ENCODE measurements at places on chromosomes 3 and 15. TPM values are rescaled to one million over a fixed set of nuclear protein-coding genes. Genes with fewer than 3 reads are reported as not detected.

DNA sequence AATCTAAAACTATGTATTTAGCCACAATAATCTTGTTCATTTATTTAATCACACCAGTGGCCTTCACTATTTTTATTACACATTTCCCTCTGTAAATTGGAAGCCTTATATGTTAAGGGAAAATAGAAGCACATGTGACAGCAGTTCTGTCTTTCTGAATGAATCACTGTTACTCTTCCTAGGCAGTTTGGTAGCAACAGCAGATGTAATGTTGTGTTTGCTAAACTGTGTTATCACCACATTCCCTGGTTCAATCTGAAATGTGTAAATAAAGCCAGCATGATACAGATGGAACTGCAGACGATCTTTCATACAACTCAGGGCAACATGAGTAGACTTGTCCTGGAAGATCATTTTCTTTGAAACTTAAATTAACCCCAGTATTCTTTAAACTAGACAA, 220.1 kb downstream of the MCTP2 start:
- no peaks in the 10 kb centered on the region for H3K36me3 ChIP-seq
- no peak for DNase-seq
- no peaks in the 10 kb centered on the region for H3K4me1 ChIP-seq
- H3K27me3 ChIP-seq = no peaks in the 10 kb centered on the region

DNA sequence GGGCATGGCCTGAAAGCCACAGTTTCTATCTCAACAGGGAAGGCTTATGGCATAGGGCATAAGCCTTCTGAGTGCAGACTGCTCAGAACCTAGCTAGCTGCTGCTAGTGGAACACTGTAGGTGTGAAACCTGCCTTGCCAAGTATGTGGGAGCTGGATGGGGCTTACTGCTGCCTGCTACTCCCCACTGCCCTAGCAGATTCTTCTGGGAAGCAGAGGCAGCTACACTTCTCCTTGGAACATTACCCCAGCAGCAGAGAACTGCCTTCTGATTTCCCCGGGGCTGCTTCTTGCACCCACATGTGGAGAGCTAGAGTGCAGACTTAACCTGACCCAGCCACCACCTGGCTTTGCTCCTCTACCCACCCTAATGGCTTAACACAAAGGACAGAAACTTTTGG, 215.7 kb downstream of the POLQ start:
- no peaks in the 10 kb centered on the region for H3K27me3 ChIP-seq
- no peak overlapping the region for H3K27ac ChIP-seq
- no peaks in the 10 kb centered on the region for H3K4me1 ChIP-seq
- DNase-seq = no peak

DNA sequence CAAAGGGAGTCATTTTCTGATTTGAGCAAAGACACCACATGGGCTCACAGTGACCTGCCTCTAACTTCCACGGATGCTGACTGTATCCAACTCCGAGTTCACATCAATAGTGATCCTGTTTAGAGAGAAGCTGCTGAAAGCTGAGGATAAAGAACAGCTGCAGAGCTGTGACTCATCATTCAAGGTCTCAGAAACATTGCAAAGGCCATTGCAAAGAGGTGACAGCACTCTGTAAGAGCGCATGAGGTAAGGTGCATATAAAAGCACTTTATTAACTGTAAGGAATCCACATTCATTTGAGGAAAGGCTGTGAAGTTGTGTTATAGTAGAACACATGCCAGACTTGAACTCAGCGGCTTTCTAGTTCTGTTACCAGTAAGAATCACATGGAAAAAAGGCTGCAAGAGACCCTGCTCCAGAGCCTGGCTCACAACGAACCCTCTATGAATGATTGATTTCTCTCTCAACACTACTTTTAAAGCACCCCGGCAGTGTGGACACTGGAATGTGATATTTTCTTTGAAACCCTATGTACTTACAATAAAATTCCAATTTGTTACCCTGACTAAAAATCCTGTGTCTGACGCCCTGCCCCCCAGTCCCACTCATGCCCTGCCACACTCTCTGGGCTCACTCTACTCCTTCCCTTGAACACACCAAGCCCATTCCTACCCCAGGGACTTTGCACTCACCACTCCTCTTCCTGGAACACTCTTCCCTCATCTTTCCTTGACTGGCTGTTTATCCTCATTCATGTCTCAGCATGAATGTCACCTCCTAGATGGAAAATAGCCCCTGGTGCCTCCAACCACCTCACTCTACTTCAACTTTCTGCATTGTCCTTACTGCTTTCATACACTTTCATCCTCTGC, 111.2 kb downstream of the LSM3 start:
- DNase-seq = no peak
- no peak overlapping the region for H3K4me3 ChIP-seq
- H3K27me3 ChIP-seq = peaks cover 19% of the 10 kb centered on the region
- H3K27ac ChIP-seq = no peak overlapping the region

GRCh38 chr15:85964471-85964870, 115.2 kb upstream of the AGBL1 start:
- H3K36me3 ChIP-seq = no peaks in the 10 kb centered on the region
- H3K4me1 ChIP-seq = peaks cover 6% of the 10 kb centered on the region
- H3K4me3 ChIP-seq = no peak overlapping the region
- no peak for DNase-seq

DNA sequence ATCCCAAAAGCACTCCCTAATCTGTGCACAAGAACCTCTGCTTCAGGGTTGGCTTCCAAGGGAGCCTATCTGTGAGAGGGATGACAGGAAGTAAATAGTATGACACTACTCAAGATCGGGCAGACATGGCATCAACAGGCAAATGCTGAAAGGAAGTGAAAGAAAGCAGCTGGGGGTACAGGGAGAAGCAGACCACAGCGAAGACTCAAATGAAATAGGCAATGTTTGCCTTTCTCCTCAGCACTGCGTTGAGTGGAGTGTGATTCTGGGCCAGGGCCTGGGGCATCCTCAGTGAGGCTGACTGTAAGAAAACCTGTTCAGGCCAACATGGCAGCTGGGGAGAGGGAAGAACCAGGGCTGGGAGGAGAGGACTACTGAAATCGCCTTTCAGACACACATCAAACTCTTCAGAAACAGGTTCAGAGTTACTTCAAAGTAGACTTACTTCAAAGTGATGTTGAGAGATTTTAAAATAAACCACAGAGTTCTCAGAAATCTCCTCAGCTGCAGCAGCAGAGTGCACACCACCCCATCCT, 96.6 kb downstream of the SLC9A9 start:
- peak overlapping the region; percentile 70 for H3K4me3 ChIP-seq
- no peaks in the 10 kb centered on the region for H3K36me3 ChIP-seq
- DNase-seq = peak; percentile 23
- H3K4me1 ChIP-seq = peaks cover 49% of the 10 kb centered on the region
- H3K27me3 ChIP-seq = no peaks in the 10 kb centered on the region

DNA sequence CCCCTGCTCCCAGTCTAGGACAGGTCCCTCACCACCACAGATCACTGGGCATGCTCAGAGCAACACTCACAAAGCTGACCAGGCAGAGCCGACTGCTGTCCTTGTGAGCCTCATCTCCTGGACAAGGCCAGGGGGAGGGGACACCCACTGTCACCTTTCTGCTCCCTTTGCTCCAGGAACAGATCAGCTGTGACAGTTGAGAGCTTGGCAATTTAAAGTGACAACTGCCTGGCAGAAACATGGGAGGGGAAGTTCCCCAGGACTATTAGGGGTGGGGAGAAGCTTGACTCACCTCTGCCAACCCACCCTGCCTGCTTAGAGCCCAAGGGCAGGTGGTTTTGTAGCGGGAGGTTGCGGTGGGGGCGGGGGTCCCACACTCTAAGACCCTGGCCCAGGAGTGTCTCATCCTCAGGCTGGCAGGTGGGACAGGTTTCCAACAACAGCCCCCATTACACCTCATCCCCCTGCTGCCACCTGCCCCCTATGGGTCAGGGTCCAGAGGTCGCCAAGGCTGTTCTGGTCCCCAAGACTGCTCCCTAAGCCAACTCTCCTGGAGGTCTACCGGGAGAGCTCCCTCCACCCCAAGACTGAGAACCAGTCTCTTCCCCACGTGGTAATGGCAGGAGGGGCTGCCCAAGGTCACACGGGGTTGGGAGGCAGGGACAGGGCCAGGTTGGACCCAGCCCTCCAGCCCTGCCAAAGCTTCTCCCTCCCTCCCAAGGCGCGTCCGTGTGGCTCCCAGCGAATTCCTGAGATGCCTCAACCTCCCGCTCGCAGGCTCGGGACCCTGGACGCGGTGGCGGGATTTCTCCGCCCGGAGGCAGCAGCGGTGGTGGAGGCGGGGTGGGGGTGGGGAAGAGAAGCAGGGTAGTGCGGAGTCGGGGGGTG, 80.4 kb downstream of the IQSEC1 start:
- no peak overlapping the region for H3K27ac ChIP-seq
- DNase-seq = no peak
- no peak overlapping the region for H3K4me3 ChIP-seq
- H3K27me3 ChIP-seq = no peaks in the 10 kb centered on the region

GRCh38 chr3:193585530-193585929, 7.5 kb upstream of the OPA1 start:
- no peaks in the 10 kb centered on the region for H3K27me3 ChIP-seq
- H3K4me3 ChIP-seq = no peak overlapping the region
- H3K27ac ChIP-seq = no peak overlapping the region
- no peaks in the 10 kb centered on the region for H3K4me1 ChIP-seq
- H3K36me3 ChIP-seq = no peaks in the 10 kb centered on the region
- no peak for DNase-seq

DNA sequence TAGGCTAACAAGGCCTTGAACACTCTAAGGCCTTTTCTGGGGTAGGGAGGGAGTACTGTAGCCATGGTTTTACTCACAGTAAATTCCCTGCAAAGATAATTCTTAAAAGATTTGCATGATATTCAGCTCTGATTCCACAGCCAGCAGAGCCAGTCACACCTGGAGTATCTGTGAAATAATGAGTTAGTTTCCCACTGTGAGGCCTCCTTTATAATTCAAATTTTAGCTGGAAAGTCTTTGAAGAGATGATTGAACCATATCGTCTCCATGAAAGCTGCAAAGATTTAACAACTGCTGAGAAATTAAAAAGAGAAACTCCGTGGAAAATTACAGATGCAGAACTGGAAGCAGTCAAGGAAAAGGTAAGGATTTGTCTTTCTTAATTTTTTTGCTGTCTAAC, 32.3 kb upstream of the DUT start:
- DNase-seq = no peak
- no peak overlapping the region for H3K4me3 ChIP-seq
- H3K27me3 ChIP-seq = no peaks in the 10 kb centered on the region
- no peaks in the 10 kb centered on the region for H3K36me3 ChIP-seq
- no peaks in the 10 kb centered on the region for H3K4me1 ChIP-seq

GRCh38 chr15:26043018-26043417, 179.9 kb upstream of the ATP10A start:
- H3K4me3 ChIP-seq = no peak overlapping the region
- no peak for DNase-seq
- peaks cover 1% of the 10 kb centered on the region for H3K36me3 ChIP-seq
- peaks cover 17% of the 10 kb centered on the region for H3K27me3 ChIP-seq
- no peaks in the 10 kb centered on the region for H3K4me1 ChIP-seq

DNA sequence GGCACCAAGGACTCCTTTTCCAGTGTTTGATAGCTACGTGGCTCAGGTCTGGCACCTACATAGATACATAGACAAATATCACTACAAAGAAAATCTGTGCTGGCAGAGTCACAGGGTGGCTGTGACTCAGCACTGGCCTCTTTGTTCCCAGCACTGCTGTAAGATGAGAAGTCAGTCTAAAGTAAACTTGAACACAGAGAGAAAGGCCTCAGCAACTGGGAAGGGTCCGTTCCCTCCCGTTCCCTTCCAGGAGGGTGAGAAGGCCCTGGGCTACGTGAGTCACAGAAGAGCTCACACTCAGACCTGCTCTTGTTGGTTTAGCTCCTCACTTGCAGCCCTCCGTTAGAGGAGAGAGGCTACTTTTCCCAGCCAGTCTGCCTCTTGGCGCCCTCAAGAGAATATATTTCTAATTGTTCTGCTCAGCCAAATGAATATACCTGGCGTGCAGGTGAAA, 23.1 kb downstream of the ANXA2 start:
- no peaks in the 10 kb centered on the region for H3K27me3 ChIP-seq
- H3K4me1 ChIP-seq = peaks cover 14% of the 10 kb centered on the region
- H3K4me3 ChIP-seq = no peak overlapping the region
- DNase-seq = no peak
- H3K27ac ChIP-seq = no peak overlapping the region

- no peaks in the 10 kb centered on the region for H3K4me1 ChIP-seq
- H3K27ac ChIP-seq = no peak overlapping the region
- no peaks in the 10 kb centered on the region for H3K36me3 ChIP-seq
- H3K4me3 ChIP-seq = no peak overlapping the region
Measured at GRCh38 chr15:88187195-88187594, 69.3 kb downstream of the NTRK3 start.

- H3K4me1 ChIP-seq = peaks cover 69% of the 10 kb centered on the region
- no peaks in the 10 kb centered on the region for H3K36me3 ChIP-seq
- peaks cover 6% of the 10 kb centered on the region for H3K27me3 ChIP-seq
- H3K27ac ChIP-seq = peak overlapping the region; percentile 100
- DNase-seq = peak; percentile 59
Measured at GRCh38 chr3:12193485-12194165, 34.9 kb upstream of the TIMP4 start.

- no peak overlapping the region for H3K27ac ChIP-seq
- no peak overlapping the region for H3K4me3 ChIP-seq
- no peaks in the 10 kb centered on the region for H3K27me3 ChIP-seq
- peaks cover 13% of the 10 kb centered on the region for H3K36me3 ChIP-seq
- no peak for DNase-seq
Measured at GRCh38 chr15:63749330-63749942, 84.3 kb downstream of the HERC1 start.

GRCh38 chr3:197490098-197491058, 65.4 kb downstream of the BDH1 start:
- no peak overlapping the region for H3K27ac ChIP-seq
- H3K4me1 ChIP-seq = no peaks in the 10 kb centered on the region
- peaks cover 7% of the 10 kb centered on the region for H3K27me3 ChIP-seq
- no peak for DNase-seq

- H3K27me3 ChIP-seq = no peaks in the 10 kb centered on the region
- peak overlapping the region; percentile 76 for H3K27ac ChIP-seq
- peak; percentile 61 for DNase-seq
- H3K36me3 ChIP-seq = peaks cover 21% of the 10 kb centered on the region
- H3K4me3 ChIP-seq = peak overlapping the region; percentile 81
Measured at GRCh38 chr3:72375237-72376076, 472.8 kb downstream of the SHQ1 start.

The ROBO2 gene
- total RNA-seq = not detected

The C3orf38 gene
- total RNA-seq = 41.7 TPM

The OIP5 gene
- total RNA-seq = 15.3 TPM

The COL7A1 gene
- total RNA-seq = 4.4 TPM

The ELP6 gene
- total RNA-seq = 44.4 TPM

The FSIP1 gene
- 0.58 TPM for total RNA-seq

Data from activated T-cell treated with anti-CD3 and anti-CD28 coated beads, Interleukin-2, amount 50 U/mL, for 72 hours (primary cell).